ENCODE measurements at places on chromosomes 4 and X.

DNA sequence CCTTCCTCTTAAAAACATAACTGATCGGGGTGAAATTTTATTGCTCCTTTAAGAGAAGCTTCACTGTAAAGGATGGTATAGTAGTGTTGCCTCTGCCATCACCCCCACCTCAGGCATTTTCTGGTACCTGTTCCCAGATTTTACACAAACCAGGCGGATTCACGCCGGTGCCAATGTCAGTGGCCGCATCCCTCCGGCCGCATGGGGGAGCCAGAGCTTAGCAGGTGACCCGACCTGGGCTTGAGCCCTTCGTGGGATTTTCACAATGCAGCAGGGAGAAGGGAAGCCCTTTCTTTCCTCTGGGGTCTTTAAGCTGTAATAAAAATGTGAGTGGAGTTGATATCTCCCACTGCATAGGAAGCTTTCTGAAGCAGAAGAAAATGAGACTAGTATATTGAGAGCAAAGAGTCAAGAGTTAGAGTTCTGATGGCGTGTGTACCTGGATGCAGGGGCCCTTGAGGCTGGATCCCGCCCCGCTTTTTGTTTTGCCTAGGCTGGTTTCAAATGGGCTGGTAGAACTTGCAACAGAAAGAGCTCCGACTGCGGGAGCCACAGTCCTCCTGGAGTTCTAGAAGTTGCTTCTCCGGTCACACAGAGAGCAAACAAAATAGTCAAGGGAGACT lies 59.4 kb downstream of the POLR2B start:
- DNase-seq: no peak

DNA sequence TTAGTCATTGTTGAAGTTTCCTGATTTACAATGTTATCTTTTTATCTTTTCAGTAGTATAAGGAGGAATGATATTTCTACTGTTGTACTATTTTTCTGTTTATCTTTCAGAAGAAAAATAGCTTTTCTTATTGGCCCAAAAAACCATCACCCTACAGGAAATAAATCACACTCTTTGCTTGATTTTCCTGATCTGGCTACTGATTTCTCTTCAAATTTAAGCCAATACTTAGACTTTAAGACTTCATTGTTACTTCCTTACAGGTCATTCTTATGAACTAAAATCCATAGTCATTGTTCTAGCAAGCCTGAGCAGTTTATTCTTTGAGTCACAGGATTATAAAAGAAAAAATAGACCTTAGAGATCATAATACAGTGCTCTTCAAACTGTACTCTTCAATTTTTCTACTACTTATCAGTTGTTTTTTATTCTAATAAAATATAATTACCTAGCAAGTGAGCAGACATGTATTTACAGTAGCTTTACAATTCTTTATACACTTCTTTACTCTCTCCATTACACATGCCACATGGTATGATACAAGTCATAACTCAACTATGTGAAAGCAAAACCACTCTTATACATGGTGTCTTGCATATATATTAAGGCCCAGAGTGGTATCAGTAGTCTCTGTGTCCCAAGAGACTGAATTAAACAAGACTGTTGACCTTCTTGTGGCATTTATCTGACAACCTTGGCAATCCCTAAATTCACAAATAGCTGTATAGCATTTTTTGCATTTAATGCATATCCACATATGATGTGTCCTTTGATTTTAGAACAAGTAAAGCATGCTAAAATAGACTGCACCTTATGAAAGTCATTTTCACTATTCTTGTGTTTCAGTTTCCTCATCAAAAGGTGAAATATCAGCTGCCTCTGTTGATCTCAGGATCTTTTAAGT lies 47.9 kb downstream of the TET2 start:
- no peak for DNase-seq

- DNase-seq: no peak
Observed at GRCh38 chr4:2332201-2332975, 70.5 kb upstream of the MXD4 start.

DNA sequence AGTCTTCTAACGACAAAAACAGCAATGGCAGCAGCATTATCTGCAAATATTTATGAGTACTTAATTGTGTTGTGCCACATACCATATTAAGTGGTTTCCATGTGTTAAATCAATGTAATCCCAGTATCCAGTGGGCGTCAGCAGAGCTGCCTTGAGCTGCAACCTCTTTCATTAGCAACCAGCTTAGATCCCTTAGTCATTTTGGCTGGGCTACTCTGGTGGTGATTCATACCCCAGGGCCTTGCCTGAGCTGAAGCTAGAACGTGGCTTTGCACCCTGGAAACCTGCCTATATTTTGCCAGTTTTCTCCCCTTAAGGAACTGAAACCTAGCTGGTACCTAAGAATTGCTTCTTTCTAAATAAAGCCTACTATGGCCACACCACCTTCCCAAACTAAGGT lies 474.3 kb upstream of the FTHL17 start:
- DNase-seq: no peak

- DNase-seq: no peak
Observed at GRCh38 chrX:11813341-11813740, 55.3 kb downstream of the MSL3 start.

GRCh38 chr4:165222651-165222994 lies 15.3 kb downstream of the KLHL2 start:
- no peak for DNase-seq

DNA sequence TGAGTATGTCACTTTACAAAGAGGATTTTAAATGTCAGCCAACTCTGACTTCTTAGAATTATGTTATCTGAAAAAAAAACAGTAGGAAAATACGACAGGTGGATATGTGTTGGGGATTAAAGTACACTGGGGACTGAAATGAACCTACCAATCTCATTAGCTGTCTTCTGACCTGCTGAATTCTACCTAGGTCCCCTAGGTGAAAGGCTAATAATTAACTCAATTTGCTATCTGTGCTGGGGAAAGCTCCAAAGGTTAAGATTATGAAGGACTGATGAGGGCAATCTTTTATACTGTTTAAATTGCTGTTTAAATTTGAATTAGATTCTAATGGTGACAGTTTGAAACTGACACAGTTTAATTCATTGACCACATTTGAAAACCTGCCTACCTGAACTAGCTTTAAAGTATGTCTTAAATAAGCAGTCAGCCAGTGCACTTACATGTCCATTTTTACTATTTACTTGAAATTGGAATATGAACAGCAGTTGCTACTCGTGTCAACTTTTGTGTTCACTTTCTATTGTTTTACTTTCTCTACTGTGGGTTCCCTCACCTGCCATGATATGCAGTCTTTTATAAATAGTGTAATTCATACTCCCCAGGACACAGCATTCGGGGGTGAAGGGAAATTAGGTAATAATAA lies 977.3 kb downstream of the C4orf33 start:
- DNase-seq: no peak

DNA sequence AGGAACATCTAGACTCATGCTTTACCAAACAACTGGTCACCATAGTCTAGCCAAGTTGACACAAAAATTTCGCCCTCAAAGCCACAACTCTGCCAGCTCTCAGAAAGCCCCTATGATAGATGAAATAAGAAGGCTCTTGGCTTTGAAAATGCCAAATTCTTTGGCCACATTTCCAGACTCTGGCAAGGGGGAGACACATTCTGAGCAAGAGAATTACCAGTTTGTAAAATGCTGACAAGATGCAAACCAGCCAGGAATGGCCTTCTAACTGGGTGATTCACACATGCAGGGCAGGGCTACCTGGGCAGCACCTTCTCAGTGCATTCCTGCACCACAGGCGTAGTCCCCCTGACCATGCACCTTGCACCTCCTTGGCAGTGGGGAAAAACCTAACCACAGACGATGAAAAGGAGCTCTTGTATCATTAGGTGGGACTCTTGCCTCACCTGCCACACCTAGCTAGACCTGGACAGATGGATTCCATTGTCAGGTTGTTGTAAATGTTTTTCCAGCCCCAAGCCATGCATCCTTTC lies 77.4 kb upstream of the CPEB2 start:
- no peak for DNase-seq

DNA sequence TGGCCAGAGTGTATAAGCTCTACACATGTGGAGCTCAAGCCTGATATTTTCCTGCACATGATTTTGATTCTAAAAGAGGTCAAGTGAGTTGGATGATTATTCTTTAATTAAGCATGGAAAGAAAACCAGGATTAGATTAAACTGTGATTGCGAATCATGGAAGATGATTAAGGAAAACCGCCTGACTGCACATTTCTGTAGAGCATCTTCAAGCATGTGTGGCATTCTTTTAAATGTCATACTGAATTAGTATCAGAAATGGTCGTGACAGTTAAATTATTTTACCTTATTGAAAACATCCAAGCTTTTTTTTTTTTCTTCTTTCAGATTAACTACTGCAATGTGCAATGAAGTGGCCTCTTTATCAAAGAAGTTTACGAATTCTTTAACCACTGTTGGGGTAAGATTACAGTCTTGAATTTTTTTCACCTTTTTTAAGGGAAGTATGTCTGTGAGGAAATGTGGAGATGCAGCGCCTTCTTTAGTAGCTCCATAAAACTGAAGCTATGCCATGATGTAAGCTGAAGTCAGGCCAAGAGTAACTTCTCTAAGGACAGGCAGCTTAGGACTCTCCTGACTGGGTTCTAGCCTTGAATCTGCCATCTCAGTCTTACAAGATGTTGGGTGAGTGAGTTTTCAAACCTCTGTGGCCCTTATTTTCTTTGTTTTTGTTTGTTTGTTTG lies 67.9 kb downstream of the FAM114A1 start:
- DNase-seq: no peak

- DNase-seq: no peak
Observed at GRCh38 chr4:73540826-73541225, 59.3 kb downstream of the AFM start.

- DNase-seq: no peak
Observed at GRCh38 chr4:83046693-83047473, 11.9 kb downstream of the COPS4 start.

DNA sequence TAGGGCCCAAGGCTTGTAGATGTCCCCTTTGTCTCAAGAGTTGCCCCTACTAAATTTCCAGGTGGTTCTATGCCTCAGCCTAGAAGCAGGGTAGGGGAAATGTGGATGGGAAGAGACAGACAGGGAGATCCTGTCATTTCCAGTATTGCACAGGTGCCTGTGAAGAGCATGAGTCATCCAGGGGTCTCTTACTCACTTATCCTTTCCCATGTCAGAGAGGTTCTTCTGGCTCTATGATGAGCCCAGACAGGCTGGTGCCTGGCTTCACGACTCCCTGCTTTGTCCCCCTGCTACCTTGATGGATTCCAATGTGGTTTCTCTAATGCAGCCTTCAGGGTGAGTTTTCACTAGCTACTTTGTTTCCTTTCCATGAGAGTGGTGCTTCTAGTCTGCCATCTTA lies 35.2 kb upstream of the DDX60 start:
- DNase-seq: no peak

DNA sequence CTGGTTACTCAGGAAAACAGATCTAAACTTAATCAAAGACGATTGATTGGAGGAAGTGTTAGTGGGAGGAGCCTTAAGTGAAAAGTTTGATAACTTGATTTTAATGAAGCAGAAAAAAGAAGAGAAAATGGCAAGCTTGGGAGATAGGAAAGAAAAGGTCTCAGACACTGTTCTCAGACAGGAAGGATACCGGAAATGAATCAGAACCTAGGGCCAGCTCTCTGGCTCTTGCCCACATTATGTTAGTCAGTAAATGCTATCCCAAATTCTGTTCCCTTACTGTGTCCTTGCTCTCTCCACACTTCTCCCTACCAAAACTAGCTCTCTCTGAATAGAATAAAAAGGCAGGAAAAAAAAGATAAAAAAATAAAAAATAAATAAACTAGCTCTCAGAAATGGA lies 48.6 kb upstream of the TMEM164 start:
- DNase-seq: no peak

- DNase-seq: no peak
Observed at GRCh38 chr4:32890398-32890797, 2170.2 kb downstream of the PCDH7 start.

All from activated T-cell treated with anti-CD3 and anti-CD28 coated beads for 24 hours (primary cell).